Aorta (tissue), 5 donors: ENCODE measurements at places on chromosomes 6 and 20. TPM values are rescaled to one million over a fixed set of nuclear protein-coding genes. Genes with fewer than 3 reads are reported as not detected.
A peak's percentile ranks its signal among the peaks of the same experiment; 100 is the strongest.

SEMG1 gene
- total RNA-seq, result not detected

IL17F gene
- not detected for total RNA-seq

- H3K27me3 ChIP-seq, result no peaks in the 10 kb centered on the region
- no peak overlapping the region for H3K4me3 ChIP-seq
- H3K36me3 ChIP-seq, result no peaks in the 10 kb centered on the region
- H3K4me1 ChIP-seq, result peaks cover 4% of the 10 kb centered on the region
Observed at GRCh38 chr20:5831539-5832237, 81.5 kb downstream of the SHLD1 start.

DNA sequence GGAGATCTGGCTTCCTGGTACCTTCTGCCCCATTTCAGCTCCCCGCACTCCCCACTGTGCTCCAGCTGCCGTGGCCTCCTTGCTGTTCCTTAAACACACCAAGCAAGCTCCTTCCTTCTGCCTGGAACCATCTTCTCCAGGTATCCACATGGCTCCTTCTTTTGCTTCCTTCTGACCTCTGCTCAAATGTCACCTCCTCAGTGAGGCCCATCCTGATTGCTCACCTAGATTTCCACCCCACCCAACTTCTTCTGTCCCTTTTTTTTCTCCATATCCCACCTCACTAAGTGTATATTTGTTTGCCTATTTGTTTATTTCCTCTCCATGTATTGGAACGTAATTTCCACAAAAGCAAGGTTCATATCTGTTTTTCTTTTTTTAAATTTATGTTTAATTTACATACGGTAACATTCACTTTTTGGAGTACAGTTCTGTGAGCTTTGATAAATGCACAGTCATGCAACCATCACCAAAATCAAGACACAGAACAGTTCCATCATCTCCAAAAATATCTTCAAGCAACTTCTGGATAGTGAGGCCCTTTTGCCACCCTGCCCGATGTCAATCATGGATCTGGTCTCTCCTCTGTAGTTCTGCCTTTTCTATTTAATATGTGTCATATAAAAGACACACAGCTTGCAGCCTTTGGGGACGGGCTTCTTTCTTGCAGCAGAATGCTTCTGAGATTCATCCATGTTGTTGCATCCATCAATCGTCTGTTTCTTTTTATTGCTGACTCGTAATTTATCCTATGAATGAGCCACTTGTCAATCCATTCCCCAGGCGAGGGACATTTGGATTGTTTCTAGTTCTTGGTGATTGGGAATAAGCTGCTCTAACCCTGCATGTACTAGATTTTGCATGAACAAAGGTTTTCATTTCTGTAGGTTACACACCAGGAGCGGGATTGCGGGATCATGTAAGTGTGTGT lies 46.3 kb downstream of the SLC2A10 start:
- no peak overlapping the region for H3K4me3 ChIP-seq
- no peaks in the 10 kb centered on the region for H3K27me3 ChIP-seq
- no peaks in the 10 kb centered on the region for H3K36me3 ChIP-seq
- H3K27ac ChIP-seq, result no peak overlapping the region
- H3K4me1 ChIP-seq, result no peaks in the 10 kb centered on the region

- H3K4me3 ChIP-seq, result no peak overlapping the region
- no peaks in the 10 kb centered on the region for H3K27me3 ChIP-seq
- H3K27ac ChIP-seq, result no peak overlapping the region
- no peaks in the 10 kb centered on the region for H3K4me1 ChIP-seq
- DNase-seq, result no peak
Observed at GRCh38 chr20:40826699-40827098, 137.7 kb upstream of the MAFB start.

DNA sequence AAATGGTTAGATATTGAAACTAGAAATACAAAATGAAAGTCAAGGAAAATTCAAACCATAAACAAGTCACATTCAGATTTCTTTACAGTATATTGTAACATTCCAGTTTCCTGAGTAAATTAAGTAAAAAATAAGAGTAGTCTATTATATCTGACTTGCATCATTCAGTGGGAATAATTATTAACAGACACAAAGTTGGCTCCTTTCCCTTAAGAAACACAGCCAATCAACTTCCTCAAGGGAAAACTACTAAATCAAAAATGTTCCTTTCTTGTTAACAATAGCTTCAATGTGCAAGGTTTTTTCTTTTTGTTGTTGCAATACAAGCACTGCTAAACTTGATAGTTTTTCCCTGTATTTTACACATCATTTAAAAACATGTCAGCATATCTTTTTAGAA lies 33.2 kb downstream of the DNAAF9 start:
- no peaks in the 10 kb centered on the region for H3K27me3 ChIP-seq
- no peak overlapping the region for H3K27ac ChIP-seq
- no peaks in the 10 kb centered on the region for H3K4me1 ChIP-seq
- peaks cover 18% of the 10 kb centered on the region for H3K36me3 ChIP-seq

DNA sequence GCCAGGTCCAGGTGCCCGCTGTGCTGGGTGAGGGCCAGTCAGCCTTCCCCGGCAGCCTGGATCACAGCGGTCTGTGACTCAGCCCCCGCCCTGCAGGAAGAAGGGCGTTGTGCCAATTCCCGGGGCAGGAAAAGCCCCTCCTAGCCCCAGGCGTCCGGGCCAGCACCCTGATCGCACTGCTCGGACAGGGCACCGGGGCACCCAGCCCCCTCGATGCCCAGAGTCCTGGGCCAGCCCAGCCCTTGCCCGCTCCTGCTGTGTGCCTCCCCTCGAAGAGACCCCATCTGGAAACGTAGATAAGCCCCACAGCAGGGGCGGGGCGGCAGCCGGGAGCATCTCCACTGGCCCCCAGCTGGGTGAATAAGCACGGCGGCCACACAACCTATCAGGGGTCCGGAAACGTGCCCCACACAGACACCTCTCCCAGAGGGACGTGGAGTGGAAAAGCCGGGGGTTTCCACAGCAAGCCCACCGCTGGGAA lies 9.9 kb downstream of the LAMA5 start:
- H3K27me3 ChIP-seq, result no peaks in the 10 kb centered on the region
- DNase-seq, result peak; percentile 90
- no peaks in the 10 kb centered on the region for H3K36me3 ChIP-seq
- no peak overlapping the region for H3K4me3 ChIP-seq
- no peaks in the 10 kb centered on the region for H3K4me1 ChIP-seq
